Hematopoietic multipotent progenitor cell (in vitro differentiated cells): ENCODE measurements at places on chromosomes 6 and 20. TPM values are rescaled to one million over a fixed set of nuclear protein-coding genes. Genes with fewer than 3 reads are reported as not detected.
A peak's percentile ranks its signal among the peaks of the same experiment; 100 is the strongest.

DLL1 gene
- total RNA-seq, result 1.3 TPM

GGTLC1 gene
- not detected for total RNA-seq

TPD52L2 gene
- 47.7 TPM for total RNA-seq

EPB41L1 gene
- total RNA-seq, result 1.3 TPM

GJA1 gene
- 0.27 TPM for total RNA-seq

LRRC1 gene
- 4.8 TPM for total RNA-seq

PDE10A gene
- under 0.01 TPM for total RNA-seq

ABHD16B gene
- 0.27 TPM for total RNA-seq

FAM184A gene
- 0.27 TPM for total RNA-seq

C20orf144 gene
- 0.27 TPM for total RNA-seq

HLA-DQB2 gene
- total RNA-seq, result 3.2 TPM

C20orf141 gene
- not detected for total RNA-seq

SEMG1 gene
- not detected for total RNA-seq

PAK5 gene
- not detected for total RNA-seq

RAET1L gene
- total RNA-seq, result not detected

OOEP gene
- 0.27 TPM for total RNA-seq

DNA sequence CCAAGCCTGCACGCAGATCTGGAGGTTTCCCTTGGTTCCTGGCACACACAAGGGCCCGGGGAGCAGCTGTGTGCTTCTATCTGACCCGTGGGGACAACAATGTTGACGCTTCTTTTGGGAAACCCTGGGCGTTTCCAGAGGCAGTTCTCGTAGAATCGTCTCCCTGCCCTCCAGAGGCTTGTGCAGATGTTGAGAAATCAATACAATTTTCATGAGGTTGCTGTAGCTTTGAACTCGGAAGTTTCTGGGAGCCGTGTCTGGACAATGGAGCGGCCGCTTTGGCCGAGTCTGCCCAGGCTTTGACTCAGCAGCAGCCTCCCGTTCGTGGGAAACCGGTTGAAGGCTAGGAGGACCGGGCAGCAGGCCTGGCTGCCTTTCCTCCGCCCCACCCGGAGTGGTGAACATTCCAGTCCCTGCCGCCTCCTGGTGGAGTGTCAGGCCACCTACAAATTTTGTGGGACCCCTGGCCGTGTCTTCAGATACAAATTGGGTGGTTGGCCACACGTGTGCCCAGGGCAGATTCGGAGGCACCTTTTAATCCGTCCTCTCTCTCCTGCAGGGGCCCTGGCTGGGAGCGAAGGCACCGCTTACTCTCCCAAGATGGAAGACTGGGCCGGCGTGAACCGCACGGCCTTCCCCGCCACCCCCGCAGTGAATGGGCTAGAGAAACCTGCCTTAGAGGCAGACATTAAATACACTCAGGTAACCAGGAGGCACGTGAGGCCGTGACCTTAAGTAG lies 2.7 kb downstream of the PAX1 start:
- no peak for DNase-seq

GRCh38 chr6:51841626-51842025 lies 245.8 kb downstream of the PKHD1 start:
- DNase-seq, result no peak

DNA sequence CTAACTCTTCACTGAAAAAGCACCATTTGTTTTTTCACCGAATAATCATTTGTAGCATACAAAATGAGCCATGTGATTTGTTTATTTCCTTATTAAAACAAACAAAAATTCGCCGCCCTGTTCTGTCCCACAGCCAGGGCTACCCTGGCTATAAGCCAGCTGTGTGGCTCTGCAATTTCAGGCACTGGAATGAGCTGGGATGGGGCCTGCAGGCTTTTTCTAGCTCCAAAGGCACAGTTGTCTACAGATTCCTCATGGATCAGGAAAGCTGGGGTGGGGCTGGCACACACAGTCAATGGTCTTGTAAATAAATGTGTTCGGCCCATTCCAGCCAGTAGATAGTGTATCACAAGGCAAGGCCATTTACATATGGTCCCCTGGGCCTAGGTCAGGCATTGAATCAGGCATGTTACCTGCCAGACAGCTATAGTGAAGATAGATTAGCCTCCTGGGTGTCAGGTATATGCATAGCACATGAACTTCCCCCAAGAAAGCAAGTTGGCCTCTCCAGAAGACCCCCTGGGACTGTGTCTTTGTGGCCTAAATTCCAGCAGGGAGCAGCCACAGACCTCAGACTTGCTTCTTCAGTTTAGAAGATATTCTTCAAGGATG lies 608.9 kb downstream of the MAFB start:
- no peak for DNase-seq

GRCh38 chr6:145787688-145788087 lies 26.9 kb downstream of the FBXO30 start:
- DNase-seq, result no peak

DNA sequence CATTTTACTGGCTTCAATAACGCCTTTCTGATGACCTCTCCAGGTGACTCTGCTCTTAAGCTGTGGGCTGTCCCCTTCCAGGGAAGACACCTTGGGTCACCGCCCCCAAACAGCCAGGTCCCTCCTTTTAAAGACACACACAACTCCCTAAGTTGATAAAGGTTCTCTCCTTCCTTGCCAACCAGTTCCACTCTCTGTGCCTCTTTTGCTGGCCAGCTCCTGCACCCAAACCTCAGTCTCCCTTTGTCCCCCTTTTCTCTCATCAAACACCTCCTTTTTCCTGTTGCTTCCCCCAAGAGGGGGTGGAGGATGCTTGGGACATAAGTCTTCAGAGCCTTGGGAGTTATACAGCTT lies 1.0 kb downstream of the NCOA6 start:
- peak; percentile 75 for DNase-seq

GRCh38 chr20:40110311-40110831 lies 578.7 kb downstream of the MAFB start:
- DNase-seq, result no peak

GRCh38 chr20:46575937-46576461 lies 25.5 kb upstream of the OCSTAMP start:
- no peak for DNase-seq

DNA sequence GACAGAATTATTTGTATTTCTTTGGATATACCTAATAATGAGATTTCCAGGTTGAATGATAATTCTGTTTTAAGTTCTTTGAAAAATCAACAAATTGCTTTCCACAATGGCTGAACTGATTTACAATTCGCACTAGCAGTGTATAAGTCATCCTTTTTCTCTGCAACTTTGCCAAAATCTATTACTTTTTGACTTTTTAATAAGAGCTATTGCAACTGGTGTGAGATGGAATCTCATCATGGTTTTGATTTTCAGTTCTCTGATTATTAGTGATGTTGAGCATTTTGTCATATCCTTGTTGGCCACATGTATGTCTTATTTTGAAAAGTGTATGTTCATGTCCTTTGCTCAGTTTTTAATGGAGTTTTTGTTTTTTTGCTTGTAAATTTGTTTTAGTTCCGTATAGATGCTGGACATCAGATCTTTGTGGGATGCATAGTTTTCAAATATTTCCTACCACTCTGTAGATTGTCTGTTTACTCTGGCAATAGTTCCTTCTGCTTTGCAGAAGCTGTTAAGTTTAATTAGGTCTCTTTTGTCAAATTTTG lies 409.8 kb upstream of the CITED2 start:
- no peak for DNase-seq

- no peak for DNase-seq
These were observed 45.3 kb upstream of the HDDC2 start for GRCh38 chr6:125346926-125347563.

GRCh38 chr6:6758546-6758914 lies 170.0 kb downstream of the LY86 start:
- no peak for DNase-seq

- DNase-seq, result no peak
These were observed 104.2 kb upstream of the CNKSR3 start for GRCh38 chr6:154614641-154615040.

- no peak for DNase-seq
These were observed 219.0 kb downstream of the TTLL2 start for GRCh38 chr6:167543602-167544497.

GRCh38 chr6:87742106-87742505 lies 40.1 kb upstream of the AKIRIN2 start:
- DNase-seq, result no peak

DNA sequence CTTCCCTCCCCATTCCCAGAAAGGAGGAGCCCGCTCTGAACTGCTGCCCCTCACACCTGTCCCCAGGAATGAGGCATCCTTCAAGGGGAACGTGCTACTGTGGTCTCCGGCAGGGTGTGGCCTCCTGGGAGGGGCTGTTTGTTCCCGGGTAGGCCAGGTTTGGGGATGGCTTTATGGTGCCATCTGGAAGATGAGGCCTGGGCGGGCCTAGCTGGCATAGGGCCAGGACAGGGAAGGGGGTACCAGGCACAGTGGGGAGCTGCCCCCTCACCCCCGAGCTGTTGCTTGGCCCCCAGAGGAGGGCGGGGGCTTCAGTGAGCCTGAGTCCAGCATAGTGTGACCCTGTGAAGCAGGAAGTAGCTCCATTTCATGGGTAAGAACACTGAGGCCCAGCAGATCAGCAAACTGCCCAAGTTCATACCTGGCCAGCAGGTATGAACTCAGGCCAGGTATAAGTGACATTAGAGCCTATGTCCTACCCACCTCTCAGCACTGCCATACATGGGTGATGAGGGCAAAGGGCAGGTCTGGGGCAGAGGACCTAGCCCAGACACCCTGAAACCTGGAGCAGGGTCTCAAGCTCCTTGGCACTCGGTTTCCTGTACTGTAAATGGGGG lies 17.5 kb upstream of the SPDEF start:
- no peak for DNase-seq

- DNase-seq, result no peak
These were observed 678.1 kb downstream of the KIF16B start for GRCh38 chr20:15895126-15895525.

DNA sequence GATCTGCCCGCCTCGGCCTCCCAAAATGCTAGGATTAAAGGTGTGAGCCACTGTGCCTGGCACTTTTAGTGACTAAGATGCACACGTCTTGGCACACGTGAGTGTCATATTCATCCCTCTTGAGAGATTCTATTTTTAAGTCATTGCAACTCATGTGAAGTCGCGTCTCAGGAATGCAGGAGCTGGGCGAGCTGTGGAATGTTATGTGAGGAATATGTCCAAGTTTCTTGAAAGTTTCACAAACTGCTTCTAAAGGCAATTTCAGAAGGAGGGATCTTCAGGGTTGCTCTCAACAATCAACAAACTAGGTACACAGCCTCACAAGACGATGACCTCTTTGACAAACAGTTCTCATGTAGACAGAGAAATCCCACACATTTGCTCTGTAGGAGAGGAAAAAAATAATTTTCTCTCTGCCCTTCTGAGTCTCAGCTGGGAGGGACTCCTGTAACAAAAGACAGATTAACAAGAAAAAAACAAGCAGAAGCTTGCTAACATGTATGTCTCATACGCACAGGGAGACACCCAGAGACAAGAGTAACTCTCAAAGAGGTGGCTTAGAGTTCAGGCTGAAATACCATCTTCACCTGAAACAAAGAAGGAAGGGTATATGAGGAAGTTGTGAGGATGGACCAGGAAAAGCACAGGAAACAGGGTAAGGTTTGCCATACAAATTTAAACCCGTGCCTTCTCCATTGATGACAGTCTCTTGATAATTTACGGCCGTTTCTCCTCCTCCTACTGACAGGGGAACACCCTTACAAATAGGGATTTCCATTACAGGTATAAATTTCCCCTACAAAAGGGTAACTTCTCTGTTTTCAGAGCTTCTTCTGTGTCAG lies 45.3 kb upstream of the FAM50B start:
- DNase-seq, result no peak

- no peak for DNase-seq
These were observed 41.9 kb upstream of the HBS1L start for GRCh38 chr6:135096403-135097130.

- no peak for DNase-seq
These were observed 21.5 kb downstream of the COL9A3 start for GRCh38 chr20:62838128-62838891.

DNA sequence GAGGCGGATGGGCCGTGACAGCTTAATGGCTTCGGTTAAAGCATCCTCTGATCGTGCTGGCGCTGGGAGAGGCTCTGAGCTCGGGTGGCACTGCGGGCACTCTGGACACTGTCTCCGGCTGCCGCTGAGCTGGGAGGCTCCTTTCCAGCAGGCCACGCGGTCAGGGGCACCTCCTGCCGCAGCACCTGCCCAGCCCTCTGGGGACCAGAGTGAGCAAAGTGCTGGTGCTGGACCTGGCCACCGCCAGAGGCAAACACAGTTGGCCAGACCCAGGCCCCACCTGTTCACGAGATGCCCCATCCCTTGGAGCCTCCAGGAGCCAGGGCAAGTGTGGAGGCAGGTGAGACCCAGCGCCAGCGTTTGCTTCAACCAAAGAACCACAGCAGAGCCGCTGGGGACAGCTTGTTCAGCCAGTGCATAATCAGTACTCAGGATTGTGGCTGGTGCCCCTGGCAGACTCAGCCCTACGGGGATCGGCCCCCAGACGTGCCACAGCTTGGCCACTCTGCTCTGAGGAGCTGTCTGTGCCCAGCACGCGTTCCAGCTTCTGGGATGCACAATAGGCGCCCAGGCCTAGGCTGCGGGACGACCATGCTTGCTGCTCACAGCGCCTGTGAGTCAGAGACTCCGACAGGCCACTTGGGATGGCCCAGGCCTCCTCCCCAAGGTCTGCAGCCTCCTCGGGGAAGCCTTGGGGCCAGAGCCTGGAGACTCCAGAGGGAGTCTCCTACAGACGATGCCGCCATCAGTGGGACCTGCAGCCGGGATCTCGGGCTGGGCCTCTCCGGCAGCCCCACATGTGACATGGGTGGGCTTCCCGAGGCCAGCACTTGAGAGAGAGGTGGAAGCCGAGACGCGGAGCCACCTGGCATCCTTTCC lies 38.2 kb upstream of the SLCO4A1 start:
- no peak for DNase-seq

- DNase-seq, result no peak
These were observed 5.6 kb upstream of the C6orf132 start for GRCh38 chr6:42148058-42148457.

DNA sequence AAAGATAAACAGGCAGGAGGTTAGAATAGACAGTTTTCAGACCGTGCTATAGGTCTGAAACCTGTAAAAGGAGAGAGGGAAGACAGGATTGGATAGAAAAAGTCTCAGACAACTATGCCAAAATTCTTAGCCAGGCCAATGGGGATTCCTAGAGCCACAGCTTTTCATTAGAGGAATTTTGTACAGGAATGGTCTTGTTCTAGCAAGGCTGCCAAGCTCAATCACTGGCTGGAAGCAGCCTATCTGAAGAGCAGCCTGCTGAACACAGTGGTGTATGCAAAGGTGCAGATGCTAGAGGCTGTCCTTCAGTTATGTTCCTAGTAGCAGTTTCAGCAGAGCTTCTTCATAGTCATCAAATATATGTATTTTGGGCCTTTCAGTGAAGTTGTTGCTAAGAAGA lies 313.1 kb downstream of the GRIK2 start:
- DNase-seq, result no peak

- peak; percentile 3 for DNase-seq
These were observed 2.6 kb downstream of the SIRPG start for GRCh38 chr20:1654996-1655395.

GRCh38 chr20:47524015-47524784 lies 22.5 kb downstream of the NCOA3 start:
- peak; percentile 84 for DNase-seq

- no peak for DNase-seq
These were observed 63.7 kb upstream of the RIMS1 start for GRCh38 chr6:71822625-71823024.

GRCh38 chr20:24376311-24377099 lies 92.9 kb upstream of the SYNDIG1 start:
- peak; percentile 65 for DNase-seq
